ENCODE measurements at places on chromosomes 7 and 10.

GRCh38 chr10:18075881-18076280 is 64.3 kb upstream of the CACNB2 start:
- DNase-seq, result no peak

DNA sequence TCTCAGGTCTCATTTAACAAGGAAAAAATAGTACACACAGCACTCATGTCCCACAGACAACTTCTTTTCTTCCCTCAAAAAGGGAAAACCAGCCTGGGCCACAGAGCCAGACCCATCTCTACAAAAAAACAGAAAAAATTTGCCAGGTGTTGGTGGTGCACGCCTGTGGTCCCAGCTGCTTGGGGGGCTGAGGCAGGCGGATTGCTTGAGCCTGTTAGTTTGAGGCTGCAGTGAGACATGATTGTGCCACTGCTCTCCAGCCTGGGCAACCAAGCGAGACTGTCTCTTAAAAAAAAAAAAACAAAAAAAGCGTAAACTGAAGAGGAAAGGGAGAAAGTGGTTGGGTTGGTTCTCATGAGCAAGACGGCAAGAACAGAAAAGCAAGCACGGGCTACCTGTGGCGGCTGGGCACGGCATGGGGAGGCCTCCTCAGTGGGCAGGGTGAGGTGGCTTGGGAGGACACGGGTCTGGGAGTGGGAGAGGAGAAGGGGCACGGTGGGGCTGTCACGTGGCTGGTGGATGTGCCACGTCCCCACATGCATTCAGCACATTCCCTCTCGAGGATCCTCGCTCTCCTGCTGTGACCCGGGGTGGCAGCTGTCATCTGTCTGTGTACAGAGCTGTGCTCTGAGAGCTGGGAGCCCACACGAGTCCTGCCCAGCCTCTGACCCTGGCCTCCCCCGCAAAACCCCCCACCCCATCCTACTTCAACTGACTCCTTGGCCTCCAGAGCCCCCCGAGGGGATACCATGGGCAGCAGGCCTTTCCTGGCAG is 219.7 kb downstream of the MLLT10 start:
- DNase-seq, result no peak

- no peak for DNase-seq
Observed at GRCh38 chr7:155296006-155296787, 1.5 kb upstream of the INSIG1 start.

DNA sequence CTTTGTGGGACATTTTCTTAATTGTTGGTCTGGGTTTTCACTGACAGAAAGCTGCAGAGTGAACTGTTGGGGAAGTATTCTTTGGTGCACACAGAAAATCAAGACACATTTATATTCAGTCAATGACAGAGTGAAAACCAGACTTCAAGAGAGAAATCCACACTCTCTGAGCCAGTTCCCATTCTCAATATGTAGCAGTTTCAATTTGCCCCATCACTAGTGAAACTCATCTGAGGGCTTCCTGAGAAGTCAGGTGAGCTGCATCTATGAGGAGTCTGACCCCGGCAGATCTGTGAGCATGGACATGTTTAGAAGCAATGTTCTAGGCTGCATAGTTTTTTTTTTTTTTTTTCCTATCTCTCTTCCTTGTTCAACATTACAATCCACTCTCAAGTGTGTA is 163.7 kb upstream of the AHR start:
- DNase-seq, result no peak

DNA sequence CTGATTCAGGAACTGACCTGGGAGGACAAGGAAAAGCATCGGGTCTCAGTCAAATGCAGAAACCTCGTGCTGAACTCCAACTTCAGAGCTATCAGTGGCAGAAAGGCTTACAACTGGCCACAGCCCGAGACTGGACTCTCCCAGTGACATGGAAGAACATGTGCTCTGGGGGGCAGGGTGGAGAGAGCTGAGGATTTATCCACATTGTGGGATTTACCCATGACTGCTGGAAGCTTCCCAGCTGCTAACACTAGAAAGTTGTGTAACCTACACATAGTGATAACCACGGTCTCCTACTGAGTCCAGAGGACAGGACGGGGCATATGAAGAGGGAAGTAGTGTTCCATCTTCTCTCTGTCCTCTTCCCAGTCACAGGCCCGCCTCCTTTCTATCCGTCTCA is 103.4 kb downstream of the ITIH5 start:
- DNase-seq, result no peak

DNA sequence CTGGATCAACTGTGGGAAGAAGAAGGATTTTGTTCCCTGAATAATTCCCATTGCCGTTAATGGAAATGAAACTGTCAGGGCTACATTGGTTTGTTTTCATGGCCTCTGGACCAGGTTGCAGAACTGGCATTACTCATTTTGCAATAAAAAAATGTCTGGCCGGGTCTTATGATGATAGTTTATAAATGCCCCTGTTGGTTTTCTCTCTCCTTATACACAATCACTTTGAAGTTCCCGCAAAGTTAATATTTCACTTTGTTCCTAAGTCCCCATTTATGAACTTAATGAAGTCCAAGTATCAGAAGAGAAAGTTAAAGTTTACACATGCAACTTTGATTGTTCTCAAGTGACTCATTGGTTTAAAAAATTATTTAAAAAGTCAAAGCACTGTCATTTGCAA is 150.7 kb upstream of the PRR15 start:
- DNase-seq, result no peak

GRCh38 chr10:46216836-46217751 is 69.7 kb upstream of the ANTXRL start:
- DNase-seq, result no peak
